Right ventricle myocardium superior (tissue), 1 donor: ENCODE measurements at places on chromosomes 6 and 20. TPM values are rescaled to one million over a fixed set of nuclear protein-coding genes. Genes with fewer than 3 reads are reported as not detected.

GRCh38 chr6:156562019-156562418 lies 215.2 kb upstream of the ARID1B start:
- DNase-seq: no peak

Gene DYNLT2
- total RNA-seq: 0.75 TPM

GRCh38 chr6:29925727-29926412 lies 16.5 kb upstream of the HLA-A start:
- DNase-seq: peak; percentile 47

Gene METTL24
- 0.91 TPM for total RNA-seq

GRCh38 chr6:137570393-137570792 lies 76.2 kb upstream of the OLIG3 start:
- DNase-seq: no peak

- no peak for DNase-seq
Measured at GRCh38 chr6:227074-227782, 65.1 kb upstream of the DUSP22 start.

Gene MARCKS
- 23.0 TPM for total RNA-seq

Gene PCIF1
- total RNA-seq: 21.8 TPM

Gene CSE1L
- 36.7 TPM for total RNA-seq

DNA sequence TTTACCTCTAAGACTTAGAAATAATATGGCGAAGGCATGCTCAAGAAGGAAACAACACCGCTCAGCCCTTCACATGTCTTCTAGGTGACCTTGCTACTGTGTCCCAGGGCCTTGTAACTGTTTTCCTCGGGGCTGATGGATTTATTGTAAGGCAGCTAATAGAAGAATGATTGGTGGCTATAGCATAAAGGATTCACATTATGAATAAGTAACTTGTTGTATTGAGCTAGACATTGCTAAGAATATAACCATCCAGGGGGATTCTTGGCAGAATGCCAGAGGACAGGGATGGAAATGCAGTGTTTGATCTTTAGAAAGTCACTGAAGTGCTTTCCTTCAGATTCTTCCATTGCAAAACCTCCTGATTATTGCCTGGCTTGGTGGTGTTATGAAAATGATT lies 54.9 kb downstream of the PLEKHG1 start:
- DNase-seq: no peak

DNA sequence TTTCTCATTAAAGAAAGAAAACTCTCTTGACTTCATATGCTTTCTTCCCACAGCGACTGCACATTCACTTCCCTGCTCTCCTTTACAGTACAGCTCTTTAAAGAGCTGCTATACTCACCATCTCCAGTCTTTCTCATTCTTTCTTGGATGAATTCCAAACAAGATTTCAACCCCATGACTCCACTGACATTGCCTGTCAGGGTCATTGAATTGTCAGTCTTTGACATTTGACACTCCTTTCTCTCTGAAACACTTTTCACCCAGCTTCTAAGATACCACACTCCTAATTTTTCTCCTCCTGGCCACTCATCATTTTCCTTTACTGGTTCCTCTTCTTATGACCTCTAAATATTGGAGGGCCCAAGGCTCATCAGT lies 811 bp upstream of the ARMH2 start:
- no peak for DNase-seq
